ENCODE measurements at places on chromosomes 4 and X.

- DNase-seq: no peak
Observed at GRCh38 chr4:58940167-58940566, 1830.0 kb upstream of the IGFBP7 start.

GRCh38 chr4:63493265-63493664 is 916.0 kb downstream of the TECRL start:
- DNase-seq: no peak

- peak; percentile 84 for DNase-seq
Observed at GRCh38 chrX:13376857-13377549, 57.1 kb upstream of the ATXN3L start.

GRCh38 chrX:47746446-47746845 is 87.5 kb upstream of the UXT start:
- no peak for DNase-seq

GRCh38 chr4:5554376-5554775 is 154.0 kb downstream of the EVC2 start:
- DNase-seq: no peak

- peak; percentile 16 for DNase-seq
Observed at GRCh38 chrX:108537005-108537404, 97.4 kb downstream of the COL4A5 start.

DNA sequence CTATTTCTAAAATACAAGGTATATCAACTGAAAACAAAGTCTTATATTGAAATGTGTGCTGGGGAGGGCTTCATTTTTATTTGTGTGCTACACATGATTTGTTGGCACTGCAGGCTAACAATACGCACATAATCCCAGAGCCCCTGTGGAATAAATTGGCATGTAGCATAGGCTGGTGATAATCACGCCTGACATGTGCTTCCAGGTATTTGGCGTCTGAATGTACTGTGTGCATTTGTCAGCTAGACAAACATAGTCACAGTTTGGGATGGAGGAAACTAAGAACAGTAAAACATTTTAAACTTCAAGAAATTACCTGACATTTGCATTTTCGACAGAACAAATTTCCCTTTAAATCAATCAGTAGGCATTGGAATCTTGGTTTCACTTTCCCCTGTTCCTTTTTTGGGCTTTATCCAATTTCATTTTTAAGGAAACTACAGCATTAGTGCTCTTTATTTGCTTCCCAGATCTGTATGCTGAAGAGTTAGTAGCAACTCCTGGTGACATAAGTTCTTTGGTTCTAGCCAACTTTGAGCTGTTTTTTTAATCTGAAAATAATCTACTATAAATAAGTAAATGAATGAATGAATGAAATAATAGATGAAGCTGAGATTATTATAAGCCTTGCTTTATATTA is 472.3 kb downstream of the PDHA2 start:
- no peak for DNase-seq

- DNase-seq: no peak
Observed at GRCh38 chrX:151870602-151871001, 42.1 kb upstream of the MAGEA4 start.

GRCh38 chr4:76753814-76754213 is 144.1 kb downstream of the SOWAHB start:
- DNase-seq: no peak

- no peak for DNase-seq
Observed at GRCh38 chr4:121057466-121057922, 14.8 kb downstream of the NDNF start.

- no peak for DNase-seq
Observed at GRCh38 chrX:96621811-96622210, 62.8 kb upstream of the DIAPH2 start.

DNA sequence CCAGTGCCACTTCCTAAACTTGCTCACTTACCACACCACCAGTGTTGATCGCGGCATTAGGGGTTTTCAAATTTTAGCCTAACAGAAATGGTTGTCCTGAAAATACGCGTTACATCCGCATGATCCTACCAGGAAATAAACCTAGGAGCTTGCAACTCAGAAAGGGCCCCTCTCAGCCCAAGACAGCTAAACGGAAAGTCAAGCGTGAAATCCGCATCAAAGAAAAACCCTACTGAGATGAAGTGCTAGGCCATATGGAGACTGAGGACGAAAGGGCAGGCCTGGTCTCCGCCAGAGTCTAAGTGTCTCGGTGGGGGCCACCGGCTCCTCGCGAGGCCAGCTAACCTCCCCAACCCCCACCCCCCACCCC is 626 bp downstream of the YTHDC1 start:
- no peak for DNase-seq

DNA sequence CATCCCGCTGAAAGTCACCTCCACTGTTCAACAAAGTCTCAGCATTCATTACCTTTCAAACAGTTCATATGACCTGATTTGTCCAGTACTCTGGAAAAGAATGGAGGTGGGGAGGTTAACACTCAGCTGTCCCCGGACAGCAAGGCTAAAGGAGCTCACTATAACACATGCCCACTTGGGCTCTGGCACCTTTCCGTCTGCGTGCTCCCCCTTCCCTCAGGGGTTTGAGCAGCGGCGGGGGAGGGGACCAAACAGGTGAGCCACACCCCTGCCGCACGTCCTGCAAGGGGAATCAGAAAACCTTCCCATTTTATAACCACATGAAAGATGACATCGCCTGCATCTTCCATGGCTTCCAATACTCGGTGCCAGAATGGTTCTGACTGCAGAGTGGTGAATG is 39.9 kb upstream of the NFXL1 start:
- no peak for DNase-seq

GRCh38 chr4:81490403-81491160 is 18.9 kb upstream of the RASGEF1B start:
- DNase-seq: no peak

DNA sequence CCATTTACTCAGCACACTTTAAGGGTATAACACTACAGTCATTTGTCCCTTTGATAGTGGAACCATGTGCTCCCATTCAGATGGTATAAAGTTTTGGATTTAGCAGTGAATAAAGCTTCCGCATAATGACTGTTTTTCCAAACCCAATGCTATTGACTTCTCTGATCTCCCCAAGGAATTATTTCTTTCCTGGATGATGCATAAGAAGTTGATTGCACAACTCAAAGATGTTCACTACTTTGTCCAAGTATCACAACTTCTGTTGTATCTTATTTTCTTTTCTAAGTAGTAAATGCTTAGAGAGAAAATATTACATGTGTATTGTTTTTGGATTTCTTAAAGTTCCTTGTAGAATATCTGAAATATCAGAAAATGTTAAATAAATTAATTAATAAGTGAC is 300.2 kb downstream of the GPM6A start:
- no peak for DNase-seq

- no peak for DNase-seq
Observed at GRCh38 chr4:102687373-102687981, 73.3 kb downstream of the MANBA start.

DNA sequence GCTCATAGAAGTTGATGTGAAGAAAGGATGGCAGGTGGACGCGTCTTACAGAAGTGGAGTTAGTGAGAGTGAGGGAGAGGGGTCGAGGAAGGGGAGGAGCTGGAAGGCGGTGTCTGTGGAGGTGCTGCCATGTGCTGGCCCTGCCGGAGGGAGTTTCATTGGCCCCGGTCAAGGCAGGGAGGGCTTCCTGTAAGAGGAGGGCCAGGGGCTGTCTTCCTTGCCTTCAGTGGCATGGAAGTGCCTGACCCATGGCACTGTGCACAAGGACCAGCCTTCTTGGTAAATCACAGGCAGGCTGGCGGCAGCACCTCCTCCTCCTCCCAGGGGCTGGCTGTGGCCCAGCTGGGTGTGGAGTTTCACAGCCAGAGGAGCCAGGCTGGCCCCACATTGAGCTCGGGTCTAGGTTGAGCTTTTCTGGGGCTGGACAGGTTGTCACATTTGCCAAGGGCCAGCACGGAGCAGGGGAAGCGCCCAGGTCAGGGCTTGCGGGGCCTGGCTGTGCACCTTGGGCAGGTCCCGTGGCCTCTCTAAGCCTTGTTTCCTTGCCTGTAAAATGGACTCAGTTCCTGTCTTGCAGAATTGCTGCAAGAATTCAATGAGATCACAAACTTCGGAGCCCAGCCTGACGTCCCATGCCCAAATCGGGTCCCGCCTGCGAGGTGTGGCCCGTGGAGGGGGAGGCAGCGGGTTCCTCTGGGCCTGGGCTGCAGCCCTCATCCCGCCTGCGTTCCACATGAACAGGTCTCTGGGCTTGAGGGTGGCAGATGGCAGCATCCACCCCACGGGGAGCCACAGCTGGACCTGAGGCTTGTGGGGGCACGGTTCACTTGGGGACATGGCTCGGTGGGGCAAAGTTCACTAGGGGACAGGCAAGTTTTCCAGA is 7.0 kb downstream of the HTRA3 start:
- no peak for DNase-seq

GRCh38 chrX:135295238-135295943 is 13.9 kb upstream of the ETDC start:
- no peak for DNase-seq

GRCh38 chr4:8909548-8909947 is 37.9 kb upstream of the HMX1 start:
- no peak for DNase-seq

- no peak for DNase-seq
Observed at GRCh38 chr4:160038615-160039014, 935.7 kb downstream of the RAPGEF2 start.

DNA sequence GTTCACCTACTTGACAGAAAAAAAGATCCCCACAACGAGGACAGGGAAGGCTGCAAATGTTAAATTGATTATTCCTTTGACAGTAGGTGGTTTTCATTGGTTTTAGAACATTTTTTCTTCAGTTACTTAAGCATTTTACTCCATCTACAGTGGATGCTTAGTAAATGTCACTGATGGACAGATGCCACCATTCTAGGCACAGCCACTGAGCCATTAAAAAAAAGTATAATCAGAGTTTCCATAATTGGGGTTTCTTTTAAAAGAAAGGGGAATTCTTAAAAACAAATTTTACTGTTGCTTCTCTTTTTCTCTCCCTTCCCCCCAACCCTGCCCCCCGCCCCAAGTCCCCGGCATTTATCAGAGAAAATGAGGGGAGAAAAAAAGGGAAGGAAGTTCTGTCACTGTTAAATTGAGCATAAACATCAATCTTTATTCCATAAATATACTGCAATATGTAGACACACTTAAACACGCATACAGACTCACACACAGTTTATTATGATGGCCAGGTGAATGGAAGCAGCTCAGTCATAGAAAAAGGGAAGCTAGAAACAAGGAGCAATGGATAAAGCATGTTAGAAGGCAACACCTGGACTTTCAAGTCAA is 79.7 kb upstream of the PRPS2 start:
- no peak for DNase-seq

DNA sequence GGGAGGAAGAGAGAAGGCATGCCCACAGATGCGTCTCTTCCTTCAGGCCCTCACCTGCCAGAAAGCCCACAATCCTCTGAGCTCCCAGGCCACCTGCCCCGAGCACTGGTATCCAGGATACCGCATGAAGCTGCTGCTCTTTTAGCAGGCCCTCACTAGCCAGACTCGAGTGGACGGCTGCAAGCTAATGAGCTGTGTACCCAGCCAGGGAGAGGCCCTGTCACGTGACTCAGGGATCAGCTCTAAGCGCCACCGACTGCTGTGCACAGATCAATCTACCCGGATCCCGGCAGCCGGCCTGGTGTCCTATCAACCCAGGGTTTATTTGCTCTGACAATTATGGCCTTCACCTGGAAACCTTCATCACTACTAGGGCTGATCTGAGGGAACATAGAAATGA is 39.0 kb downstream of the BCOR start:
- DNase-seq: peak; percentile 86

DNA sequence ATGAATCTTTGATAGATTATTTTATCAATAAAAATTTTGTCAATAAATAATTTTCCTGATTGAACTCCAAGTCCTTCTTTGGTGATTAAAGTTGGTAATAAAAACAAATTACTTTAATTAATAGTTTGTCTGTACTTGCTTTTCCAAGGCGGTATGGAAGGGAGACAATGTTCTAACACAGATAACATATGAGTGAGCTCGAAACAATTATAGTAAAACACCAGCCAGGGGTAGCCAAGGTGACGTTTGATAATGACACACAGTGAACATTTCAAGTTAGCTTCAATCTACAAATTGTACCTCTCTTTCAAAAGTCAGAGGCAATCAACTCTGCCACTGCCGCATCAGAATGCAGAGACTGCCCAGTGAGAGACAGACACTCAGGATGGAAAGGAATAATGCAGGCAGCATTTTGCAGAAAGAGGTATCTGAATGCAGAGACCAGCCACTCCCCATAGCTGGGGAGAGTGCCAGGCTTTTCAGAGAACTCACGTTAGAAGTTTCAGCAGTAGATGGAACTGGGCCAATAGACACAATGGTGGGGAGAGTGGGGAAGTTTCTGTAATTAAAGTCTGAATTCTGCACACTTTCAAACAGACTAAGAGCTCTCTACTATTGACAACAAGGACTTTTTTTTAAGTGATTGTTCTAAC is 18.1 kb upstream of the ATOH1 start:
- DNase-seq: peak; percentile 11

DNA sequence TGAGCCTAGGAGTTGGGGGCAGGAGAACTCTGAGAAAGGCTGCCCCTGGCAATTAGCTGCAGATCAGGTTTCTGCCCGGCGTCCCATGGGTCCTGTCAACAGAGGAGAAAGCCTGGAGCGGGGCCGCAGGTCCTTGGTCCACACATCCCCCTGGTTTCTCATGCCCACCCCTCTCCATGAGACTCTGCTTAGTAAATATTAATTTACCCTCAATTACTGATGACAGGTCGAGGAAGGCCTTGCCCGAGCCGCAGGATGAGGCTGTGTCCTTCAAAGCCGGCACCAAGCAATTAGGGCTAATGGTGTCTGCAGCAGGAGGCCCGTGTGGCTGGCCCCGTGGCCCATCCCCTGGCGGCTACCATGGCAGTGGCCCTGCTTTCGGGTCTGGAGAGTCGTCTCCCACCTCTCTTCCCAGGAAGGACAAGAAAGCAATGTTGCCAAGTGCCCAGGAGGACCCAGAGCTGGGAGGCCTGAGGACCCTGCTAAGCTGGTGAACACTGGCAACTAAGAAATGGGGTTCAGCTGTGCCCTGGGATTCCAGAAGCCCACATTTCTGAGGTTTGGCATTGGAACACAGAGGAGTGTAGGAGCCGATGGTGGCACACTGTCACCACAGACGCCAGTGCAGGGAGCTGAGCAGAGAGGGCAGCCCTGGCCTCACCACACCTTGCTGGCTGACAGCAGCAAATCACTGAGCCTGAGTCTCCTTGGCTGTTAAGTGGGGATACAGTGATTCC is 114.6 kb downstream of the CPZ start:
- DNase-seq: no peak

DNA sequence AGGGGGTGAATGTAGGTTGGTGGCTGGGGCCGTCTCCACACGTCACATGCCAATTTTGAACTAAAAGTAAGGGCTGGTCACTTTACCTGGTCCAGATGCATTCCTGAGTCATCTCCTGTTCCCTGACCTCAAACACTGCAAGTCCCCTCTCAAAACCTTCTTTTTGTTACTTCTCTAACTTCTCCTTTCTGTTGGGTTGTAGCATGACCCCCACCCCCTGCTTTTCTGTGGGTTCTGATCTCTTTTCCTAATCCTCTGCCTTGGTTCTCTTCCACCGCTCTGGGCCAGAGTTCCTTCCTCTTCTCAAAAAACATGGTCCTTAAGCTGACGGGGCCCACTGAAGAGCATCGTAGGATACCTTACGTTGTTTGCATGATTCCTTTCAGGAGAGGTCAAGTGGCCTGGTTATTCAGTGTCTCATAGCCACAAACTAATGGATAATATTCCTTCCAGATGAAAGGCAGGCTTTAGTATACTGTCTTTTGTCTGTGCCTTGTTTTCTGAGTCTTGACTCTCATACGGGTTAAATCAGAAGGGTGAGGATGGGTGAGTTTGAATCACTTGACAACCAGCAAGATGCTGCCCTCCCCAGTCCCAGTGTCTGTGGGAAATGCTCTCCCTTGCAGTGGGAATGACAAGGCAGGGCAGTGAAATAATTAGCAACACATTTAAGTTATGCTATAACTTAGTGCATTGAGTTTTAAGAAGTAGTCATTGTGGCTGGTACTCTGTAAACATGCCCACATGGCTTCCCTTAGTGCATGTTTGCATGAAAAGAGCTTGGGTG is 15.1 kb downstream of the SMS start:
- DNase-seq: no peak
